ENCODE measurements at places on chromosomes 1 and 21.
A peak's percentile ranks its signal among the peaks of the same experiment; 100 is the strongest.

DNA sequence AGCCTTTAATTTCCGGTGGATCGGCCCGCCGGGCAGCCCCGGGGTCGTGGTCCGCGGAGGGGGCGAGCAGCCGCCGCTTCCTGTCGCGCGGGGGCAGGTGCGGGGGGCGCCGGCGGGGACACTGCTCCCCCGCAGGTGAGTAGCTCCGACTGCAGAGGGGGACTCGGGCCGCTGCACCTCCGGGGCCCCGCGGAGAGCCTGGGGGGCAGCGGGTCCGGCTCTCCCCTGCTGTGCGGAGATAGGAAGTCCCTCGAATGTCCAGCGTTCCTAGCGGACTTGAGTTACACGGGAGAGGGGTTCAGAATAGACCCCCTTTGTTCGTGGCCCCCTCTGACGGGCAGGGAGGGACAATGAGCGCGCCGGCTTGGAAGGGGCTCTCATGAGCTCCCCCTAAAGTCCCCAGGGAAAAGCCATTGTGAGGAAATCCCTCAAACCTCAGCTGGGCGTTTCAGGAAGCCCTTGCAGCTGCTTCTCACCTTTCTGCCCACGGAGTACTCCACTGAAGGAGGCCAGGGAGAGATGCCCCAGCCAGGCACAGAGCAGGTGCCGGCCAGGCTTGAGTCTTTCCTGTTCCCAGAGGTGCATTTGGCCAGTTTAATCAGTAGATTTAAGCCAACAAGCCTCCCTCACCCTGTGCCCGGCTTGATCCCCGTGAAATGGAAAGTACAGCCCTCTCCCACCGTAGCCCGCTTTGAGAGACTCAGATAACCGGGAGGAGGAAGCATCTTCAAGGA lies 925 bp downstream of the PDE9A start:
- DNase-seq, result peak; percentile 16

- peak; percentile 40 for DNase-seq
Observed at GRCh38 chr1:25641931-25642573, 25.5 kb downstream of the MAN1C1 start.

GRCh38 chr1:10471411-10472219 lies 714 bp downstream of the DFFA start:
- DNase-seq, result no peak

GRCh38 chr1:43171876-43172526 lies at the start of the genes CFAP57 and EBNA1BP2:
CFAP57 (plus strand) TSS chr1:43172330; CDS start chr1:43172754, 424 bp downstream.
EBNA1BP2 (minus strand) TSS chr1:43172290; CDS start chr1:43172118, 172 bp downstream.
- DNase-seq, result peak; percentile 95

DNA sequence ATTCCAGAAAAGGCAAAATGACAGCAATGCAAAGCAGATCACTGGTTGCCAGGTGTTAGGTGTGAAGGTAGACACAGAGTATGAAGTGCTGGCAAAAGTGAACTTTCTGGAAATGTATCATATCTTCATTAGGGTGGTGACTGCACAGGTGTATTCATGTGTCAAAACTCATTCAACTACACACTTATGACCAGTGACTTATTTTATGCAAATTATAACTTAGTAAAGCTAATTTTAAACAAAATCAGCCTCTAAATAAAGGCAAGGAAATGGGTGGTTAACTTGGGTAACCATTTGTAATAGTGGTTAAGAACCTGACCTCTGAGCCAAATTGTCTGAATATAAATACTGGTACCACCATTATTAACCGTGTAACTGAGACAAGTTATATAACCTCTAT lies 7.4 kb downstream of the COP1 start:
- DNase-seq, result no peak

- no peak for DNase-seq
Observed at GRCh38 chr1:195958131-195958530, 650.1 kb downstream of the KCNT2 start.
